Thoracic aorta (tissue), 2 donors: ENCODE measurements at places on chromosomes 4 and X. TPM values are rescaled to one million over a fixed set of nuclear protein-coding genes. Genes with fewer than 3 reads are reported as not detected.

DNA sequence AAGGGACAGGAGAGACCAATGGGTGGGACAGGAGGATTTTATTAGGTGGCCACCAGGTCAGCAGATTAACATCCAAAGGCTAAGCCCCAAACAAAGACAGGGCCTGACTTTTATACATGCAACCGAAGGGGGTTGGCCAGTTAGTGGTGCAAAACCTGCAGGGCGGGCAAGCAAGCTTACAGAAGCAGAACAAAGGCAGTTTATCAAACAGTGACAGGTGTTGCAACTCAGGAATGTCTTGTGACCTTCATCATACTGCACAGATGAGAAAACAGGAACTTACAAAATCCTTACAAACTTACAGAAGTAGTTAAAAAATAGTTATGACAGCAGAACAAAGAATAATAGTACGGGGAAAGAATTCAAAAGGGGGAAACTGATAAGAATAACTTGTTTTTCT lies 708.1 kb downstream of the GLUD2 start:
- no peak overlapping the region for H3K27ac ChIP-seq
- no peak for DNase-seq
- H3K4me3 ChIP-seq: no peak overlapping the region

CT45A10 gene
- total RNA-seq: not detected

SLC2A9 gene
- total RNA-seq: 17.5 TPM

DNA sequence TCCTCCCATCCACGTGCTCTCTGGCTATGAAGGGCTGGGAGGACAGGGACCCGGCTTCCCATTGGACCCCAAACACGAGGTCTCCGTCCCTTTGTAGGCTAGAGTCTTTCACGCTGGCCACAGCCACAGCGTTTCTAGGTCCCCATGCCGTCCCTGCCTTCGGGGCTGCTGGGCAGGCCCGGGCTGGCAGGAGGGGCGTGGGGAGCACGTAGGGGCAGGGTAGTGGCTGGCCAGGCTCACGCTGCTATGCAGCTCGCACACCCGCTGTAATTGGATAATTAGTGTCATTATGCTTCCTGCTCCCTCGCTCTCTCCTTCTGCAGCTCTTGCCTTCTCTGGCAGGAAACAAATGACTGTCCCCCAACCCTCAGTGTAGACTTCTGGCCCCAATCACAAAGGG lies 9.8 kb downstream of the ATP2B3 start:
- DNase-seq: no peak
- H3K27ac ChIP-seq: no peak overlapping the region
- H3K4me3 ChIP-seq: no peak overlapping the region
- H3K27me3 ChIP-seq: no peaks in the 10 kb centered on the region
- no peaks in the 10 kb centered on the region for H3K36me3 ChIP-seq

DNA sequence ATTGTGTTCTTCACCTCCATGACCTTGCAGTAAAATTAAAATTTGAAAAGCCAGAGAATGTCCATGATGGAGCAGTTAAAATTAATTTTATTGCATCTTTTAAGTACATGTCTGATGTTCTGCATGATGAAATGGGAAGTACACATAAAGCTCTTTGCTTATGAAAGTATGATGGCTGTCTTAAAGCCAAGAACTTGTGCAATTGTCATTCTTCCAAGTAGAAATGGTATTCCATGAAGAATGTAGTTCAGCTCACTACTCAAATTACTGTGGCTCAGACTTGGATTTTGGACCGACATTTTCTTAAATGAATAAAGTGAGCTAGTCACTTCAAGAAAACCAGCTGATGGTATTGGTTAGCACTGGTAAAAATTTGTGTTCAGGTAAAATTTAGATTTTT lies 161.7 kb upstream of the CXCL13 start:
- H3K36me3 ChIP-seq: no peaks in the 10 kb centered on the region
- H3K4me3 ChIP-seq: no peak overlapping the region
- no peak for DNase-seq
- no peaks in the 10 kb centered on the region for H3K27me3 ChIP-seq

STATH gene
- total RNA-seq: not detected

HAND2 gene
- total RNA-seq: 28.2 TPM

GRCh38 chr4:39456946-39457763 lies 1.6 kb downstream of the RPL9 start:
- peaks cover 37% of the 10 kb centered on the region for H3K4me1 ChIP-seq
- no peaks in the 10 kb centered on the region for H3K27me3 ChIP-seq
- DNase-seq: no peak
- H3K27ac ChIP-seq: peak overlapping the region; percentile 98

SSX1 gene
- total RNA-seq: not detected

PRSS12 gene
- 0.27 TPM for total RNA-seq

TLR1 gene
- 16.1 TPM for total RNA-seq

DNA sequence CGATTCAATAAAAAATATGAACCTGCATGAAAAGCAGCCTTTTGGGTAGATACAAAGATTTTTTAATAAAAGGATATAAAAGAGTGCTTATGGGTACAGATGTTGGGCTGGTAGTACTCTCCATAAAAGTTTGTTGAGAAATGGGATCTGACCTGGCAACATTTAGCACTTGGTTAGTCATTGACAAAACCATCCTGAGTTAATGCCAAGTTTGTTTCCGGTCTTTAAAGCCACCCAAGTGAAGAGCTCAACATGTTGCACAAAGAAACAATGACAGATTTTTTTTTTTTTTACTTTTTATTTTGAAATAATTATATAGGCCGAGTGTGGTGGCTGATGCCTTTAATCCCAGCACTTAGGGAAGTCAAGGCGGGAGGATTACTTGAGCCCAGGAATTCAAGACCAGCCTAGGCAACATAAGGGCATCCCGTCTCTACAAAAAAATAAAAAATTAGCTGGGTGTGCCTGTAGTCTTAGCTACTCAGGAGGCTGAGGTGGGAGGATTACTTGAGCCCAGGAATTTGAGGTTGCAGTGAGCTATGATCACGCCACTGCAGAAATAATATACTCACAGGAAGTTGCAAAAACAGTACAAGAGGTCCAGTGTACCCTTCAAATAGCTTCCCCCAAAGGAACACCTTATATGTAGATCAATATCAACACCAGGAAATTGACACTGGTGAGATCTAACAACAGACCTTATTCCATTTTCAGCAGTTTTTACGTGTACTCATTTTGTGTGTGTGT lies 16.6 kb downstream of the CHST7 start:
- no peak overlapping the region for H3K4me3 ChIP-seq
- H3K27me3 ChIP-seq: no peaks in the 10 kb centered on the region
- no peak overlapping the region for H3K27ac ChIP-seq

WDR44 gene
- 19.0 TPM for total RNA-seq

- no peaks in the 10 kb centered on the region for H3K36me3 ChIP-seq
- no peaks in the 10 kb centered on the region for H3K4me1 ChIP-seq
- no peak overlapping the region for H3K27ac ChIP-seq
- no peaks in the 10 kb centered on the region for H3K27me3 ChIP-seq
Observed at GRCh38 chr4:20359692-20360091, 108.0 kb downstream of the SLIT2 start.

DNA sequence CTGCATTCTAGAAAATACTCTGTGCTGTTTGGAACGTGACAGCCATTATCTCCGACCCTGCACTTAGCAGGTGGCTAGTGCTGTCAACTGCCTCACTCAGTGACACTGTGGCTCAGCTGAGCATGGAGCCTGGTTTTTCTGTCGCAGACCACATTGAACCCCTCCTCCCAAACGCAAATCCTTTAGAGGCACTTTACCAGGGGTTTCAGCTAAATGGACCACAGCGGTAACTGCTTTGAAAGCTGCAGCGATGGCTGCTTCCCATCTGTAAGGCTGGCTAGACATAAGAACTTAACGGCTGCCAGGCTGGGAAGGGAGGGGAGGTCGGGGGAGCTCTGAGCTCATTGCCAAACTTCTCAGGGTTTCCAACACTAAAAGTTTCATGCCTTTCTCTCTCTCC lies 8.1 kb downstream of the SLC34A2 start:
- no peak for DNase-seq
- no peak overlapping the region for H3K27ac ChIP-seq
- no peaks in the 10 kb centered on the region for H3K27me3 ChIP-seq
- H3K4me3 ChIP-seq: no peak overlapping the region

GRCh38 chrX:31200430-31200829 lies 128.6 kb upstream of the FTHL17 start:
- no peak for DNase-seq
- H3K27me3 ChIP-seq: no peaks in the 10 kb centered on the region
- H3K4me1 ChIP-seq: no peaks in the 10 kb centered on the region
- H3K4me3 ChIP-seq: no peak overlapping the region
- no peaks in the 10 kb centered on the region for H3K36me3 ChIP-seq

USP17L10 gene
- total RNA-seq: not detected

GRCh38 chrX:14913241-14913640 lies 40.0 kb downstream of the MOSPD2 start:
- no peak for DNase-seq
- no peaks in the 10 kb centered on the region for H3K4me1 ChIP-seq
- no peaks in the 10 kb centered on the region for H3K36me3 ChIP-seq
- H3K4me3 ChIP-seq: no peak overlapping the region

NHS gene
- total RNA-seq: 29.6 TPM

AFF2 gene
- 7.4 TPM for total RNA-seq

KCNE5 gene
- total RNA-seq: 1.3 TPM

DNA sequence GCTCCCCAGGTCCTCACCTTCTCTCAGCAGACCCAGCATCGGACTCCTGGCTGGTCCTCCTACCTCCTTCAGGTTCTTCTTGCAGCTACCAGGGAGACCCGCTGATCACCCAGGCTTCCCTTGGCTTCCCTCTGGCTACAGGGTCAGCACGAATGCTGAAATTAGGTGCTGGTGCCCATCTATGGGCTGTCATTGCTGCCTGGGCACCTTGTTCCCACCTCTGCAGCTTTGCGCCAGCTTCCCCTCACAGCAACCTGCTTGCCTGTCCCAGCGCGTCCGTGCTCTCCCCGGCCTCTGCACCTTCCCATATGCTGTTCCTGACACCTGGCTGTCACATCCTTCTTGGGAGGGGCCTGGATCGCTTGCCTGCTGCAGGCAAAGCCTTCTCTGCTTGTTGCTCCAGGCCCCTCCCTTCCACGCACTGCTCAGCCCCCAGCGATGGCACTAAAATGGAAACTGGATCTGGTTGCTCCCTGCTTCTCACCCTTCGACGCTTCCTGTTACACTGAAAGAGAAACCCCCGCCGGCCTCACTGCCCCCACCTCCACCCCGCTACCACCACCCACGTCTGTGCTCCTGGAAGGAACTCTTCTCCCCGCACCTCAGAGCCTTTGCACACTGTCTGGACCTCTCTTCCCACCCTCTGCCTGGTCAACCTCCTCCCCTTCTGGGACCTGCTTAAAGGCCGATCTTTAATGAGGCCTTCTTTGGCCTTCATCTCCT lies 22.2 kb downstream of the C4orf50 start:
- no peaks in the 10 kb centered on the region for H3K36me3 ChIP-seq
- no peak overlapping the region for H3K27ac ChIP-seq
- no peak for DNase-seq
- no peak overlapping the region for H3K4me3 ChIP-seq
- no peaks in the 10 kb centered on the region for H3K4me1 ChIP-seq

ARL9 gene
- total RNA-seq: not detected

- H3K36me3 ChIP-seq: no peaks in the 10 kb centered on the region
- no peak overlapping the region for H3K27ac ChIP-seq
- peaks cover 13% of the 10 kb centered on the region for H3K4me1 ChIP-seq
- peak overlapping the region; percentile 2 for H3K4me3 ChIP-seq
- DNase-seq: peak; percentile 2
Observed at GRCh38 chr4:137307806-137308205, 224.5 kb downstream of the PCDH18 start.

DNA sequence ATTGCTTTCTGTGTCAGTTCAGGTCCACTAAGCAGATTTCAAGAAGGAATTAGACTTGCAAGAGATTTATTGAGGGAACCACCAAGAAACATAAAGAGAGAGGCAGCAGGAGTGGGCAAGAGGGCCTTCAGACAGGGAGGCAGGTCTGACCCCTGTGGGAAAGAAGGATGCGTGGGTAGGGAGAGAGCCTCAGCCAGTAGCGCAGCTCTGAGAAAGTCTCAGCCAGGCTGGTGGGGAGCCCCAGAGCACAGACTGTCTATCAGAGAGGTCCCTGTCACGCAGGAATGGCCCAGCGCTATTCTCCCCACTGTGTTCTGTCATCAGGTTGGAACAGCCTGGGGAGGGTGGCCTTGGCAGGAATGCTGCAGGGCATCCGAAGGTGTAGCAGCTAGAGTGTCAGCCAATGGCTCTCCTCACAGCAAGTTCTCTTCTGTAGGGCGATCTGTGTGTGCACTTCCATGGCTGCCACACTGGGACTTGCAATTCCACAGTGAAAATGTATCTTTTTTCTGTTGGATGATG lies 48.0 kb downstream of the OTC start:
- no peak for DNase-seq
- no peaks in the 10 kb centered on the region for H3K36me3 ChIP-seq
- no peak overlapping the region for H3K27ac ChIP-seq
- no peaks in the 10 kb centered on the region for H3K4me1 ChIP-seq
- H3K4me3 ChIP-seq: no peak overlapping the region

DNA sequence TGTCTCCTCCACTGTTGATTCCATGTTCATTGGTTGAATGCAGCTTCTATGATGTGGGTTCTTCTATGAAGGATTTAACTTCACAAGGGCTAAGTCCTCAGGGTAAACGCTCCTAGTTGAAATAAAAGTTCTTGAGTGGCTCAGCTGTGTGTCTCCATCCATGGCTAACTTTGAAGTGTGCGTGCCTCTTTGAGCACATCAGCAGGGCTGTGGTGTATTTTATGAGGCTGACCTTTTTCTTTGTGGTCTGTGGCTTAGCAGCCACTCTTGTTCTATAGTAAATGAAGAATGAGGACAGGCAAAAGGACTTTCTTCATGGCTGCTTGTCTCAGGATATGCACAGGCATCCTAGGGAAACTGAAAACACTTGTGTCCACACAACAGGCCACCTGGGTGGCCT lies 88.5 kb downstream of the KIT start:
- H3K36me3 ChIP-seq: no peaks in the 10 kb centered on the region
- no peaks in the 10 kb centered on the region for H3K27me3 ChIP-seq
- H3K27ac ChIP-seq: no peak overlapping the region
- DNase-seq: no peak
- no peaks in the 10 kb centered on the region for H3K4me1 ChIP-seq
- no peak overlapping the region for H3K4me3 ChIP-seq

GRCh38 chrX:155148724-155149537 lies 67.3 kb upstream of the VBP1 start:
- H3K27ac ChIP-seq: no peak overlapping the region
- peak overlapping the region; percentile 29 for H3K4me3 ChIP-seq
- H3K4me1 ChIP-seq: no peaks in the 10 kb centered on the region
- H3K27me3 ChIP-seq: no peaks in the 10 kb centered on the region
- DNase-seq: no peak

GCNA gene
- 5.4 TPM for total RNA-seq

GRCh38 chr4:162803378-162803777 lies 363.3 kb downstream of the NAF1 start:
- peaks cover 11% of the 10 kb centered on the region for H3K4me1 ChIP-seq
- H3K4me3 ChIP-seq: no peak overlapping the region
- no peaks in the 10 kb centered on the region for H3K27me3 ChIP-seq
- no peak overlapping the region for H3K27ac ChIP-seq
- no peaks in the 10 kb centered on the region for H3K36me3 ChIP-seq
